Stimulated activated CD4-positive, alpha-beta T cell treated with anti-CD3 and anti-CD28 coated beads, TNF-alpha, amount 100 ng/mL, for 48 hours (primary cell): ENCODE measurements at places on chromosomes 5 and 9.

DNA sequence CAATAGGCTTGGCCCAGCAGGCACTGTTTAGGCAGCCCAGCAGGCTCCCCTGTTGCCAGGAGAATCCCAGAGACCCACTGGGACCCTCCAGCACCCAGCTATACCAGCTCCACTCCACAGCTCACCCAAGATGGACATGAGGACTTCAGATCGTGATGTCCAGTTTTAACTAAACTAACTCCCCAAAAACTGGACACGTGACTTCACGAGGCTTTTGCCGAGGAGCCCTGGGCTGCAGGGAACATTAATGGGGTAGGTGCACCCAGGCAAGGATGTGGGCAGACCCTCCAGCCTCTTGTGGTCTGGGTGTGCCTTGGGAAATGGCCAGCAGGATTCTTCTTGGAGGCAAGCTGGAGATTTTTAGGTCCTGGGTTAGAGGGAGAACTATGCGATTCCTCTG is 8.9 kb upstream of the NKD2 start:
- no peak for DNase-seq

DNA sequence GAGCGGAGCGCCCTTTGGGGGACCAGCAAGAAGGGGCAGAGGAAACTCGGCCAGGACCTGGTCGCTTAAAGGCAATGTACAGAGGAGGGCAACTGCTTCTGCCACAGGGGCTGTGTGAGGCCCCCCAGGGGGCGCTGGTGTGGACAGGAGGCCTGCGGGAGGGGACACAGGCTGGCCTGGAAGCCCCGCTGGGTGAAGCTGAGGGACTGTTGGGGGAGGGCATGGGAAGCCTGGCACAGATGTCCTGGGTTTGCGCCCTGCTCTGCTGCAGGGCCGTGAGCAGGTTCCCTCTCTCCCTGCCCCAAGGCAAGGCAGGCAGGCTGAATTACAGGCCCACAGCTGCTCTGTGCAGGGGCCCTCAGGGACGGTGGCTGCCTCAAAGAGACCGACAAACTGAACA is 5.4 kb downstream of the MED22 start:
- DNase-seq, result no peak

GRCh38 chr5:18050776-18051175 is 416.5 kb downstream of the TAF11L14 start:
- DNase-seq, result no peak

GRCh38 chr5:33494466-33494865 is 53.7 kb downstream of the TARS1 start:
- DNase-seq, result no peak

DNA sequence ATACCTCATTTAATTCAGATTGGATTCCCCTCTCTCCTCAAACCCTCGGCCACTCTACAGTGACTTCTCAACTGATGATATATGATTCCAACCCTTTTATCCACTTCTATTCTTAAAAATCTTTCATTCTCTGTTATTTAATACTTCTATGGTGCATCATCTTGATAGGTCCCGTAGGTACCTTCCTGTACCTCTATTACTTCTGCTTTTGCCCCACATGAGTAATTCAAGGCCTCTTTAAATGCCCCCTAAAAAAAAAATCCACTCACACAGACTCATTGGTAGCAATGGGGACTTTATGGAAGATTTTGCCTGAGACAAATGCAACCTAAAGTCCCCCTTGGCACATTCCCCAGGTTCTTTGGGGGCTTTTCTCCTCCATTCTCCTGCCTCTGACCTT is 54.3 kb downstream of the FAM81B start:
- DNase-seq, result no peak
